ENCODE measurements at places on chromosomes 3 and 15.

- DNase-seq: no peak
These were observed 812.3 kb upstream of the ALCAM start for GRCh38 chr3:104554425-104554824.

- DNase-seq: no peak
These were observed 222.4 kb upstream of the CD96 start for GRCh38 chr3:111319598-111319997.

GRCh38 chr3:133563186-133563591 is 10.3 kb upstream of the CDV3 start:
- DNase-seq: no peak

- no peak for DNase-seq
These were observed 27.9 kb downstream of the MINDY4B start for GRCh38 chr3:150877303-150877702.
